ENCODE measurements at places on chromosomes 5 and 9.

DNA sequence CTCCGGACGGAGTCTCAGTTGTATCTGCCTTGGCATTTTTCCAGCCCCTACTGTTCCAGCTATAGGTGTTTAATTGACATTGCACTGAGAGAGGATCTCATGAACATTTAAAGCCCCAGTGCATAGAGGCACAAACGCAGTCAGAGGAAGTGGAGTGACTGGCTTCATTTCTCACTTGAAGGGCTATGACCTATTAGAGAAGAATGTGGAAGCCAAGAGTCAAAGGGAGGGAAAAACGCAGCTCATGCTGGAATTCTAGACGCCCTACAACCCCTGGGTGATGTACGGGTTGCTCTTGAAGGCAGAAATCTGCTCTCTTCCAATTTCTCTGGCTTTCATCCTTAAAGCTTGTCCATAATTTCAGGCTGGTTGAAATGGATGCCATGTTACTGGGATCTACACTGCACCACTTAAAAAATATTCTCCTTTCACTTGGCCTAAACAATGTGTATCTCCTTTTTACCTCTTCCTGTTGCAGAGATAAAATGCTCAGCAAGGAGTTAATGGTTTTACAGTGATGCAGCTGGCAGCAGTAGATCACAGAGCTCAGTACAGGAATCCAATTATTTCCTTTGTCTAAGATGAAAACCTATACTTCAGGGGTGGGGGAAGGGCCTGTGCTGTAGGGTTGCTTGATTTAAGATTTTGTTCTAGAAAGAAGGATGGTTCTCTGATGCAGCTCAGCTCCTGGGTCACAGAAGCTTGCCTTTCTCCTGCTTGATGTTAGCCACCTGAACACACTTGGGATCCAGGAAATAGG lies 61.8 kb upstream of the MAMDC2 start:
- DNase-seq: peak; percentile 41

DNA sequence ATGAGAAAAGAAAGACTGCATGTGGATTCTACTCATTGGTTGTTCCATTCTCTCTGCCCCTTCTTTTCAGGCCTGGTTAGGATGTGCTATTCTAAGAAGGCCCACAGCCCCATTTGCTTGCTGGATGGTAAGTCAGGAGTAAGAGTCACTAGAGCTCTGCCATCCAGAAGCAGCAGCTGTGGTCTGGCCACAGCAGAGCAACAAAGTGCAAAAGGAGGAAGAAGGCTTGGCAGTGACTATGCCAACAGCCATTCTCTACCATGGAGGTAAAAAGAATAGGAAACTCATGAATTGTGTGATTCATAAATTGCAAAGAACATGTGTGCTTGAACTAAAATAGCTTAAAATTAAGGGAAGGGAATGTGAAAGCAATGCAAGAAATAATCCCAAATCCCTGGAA lies 20.9 kb downstream of the KLHL3 start:
- DNase-seq: peak; percentile 56

DNA sequence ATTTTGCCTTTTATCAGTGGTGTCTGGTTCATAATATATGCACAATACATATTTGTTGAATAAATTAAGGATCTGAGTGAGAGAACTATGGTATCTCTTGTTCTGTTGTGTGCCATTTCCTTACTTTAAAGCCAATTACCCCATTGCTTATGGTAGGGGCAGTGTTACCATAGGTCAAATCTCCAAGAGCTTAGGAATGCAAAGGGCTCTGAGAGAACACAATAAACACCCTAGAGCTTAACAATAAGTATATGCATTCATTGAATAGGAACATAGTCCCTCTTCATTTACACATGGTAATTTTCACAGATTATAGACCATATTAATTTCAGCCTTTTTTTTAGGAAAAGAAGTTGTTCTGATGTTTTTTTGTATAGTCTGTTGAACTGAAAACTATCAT lies 112.2 kb downstream of the MCTP1 start:
- no peak for DNase-seq

DNA sequence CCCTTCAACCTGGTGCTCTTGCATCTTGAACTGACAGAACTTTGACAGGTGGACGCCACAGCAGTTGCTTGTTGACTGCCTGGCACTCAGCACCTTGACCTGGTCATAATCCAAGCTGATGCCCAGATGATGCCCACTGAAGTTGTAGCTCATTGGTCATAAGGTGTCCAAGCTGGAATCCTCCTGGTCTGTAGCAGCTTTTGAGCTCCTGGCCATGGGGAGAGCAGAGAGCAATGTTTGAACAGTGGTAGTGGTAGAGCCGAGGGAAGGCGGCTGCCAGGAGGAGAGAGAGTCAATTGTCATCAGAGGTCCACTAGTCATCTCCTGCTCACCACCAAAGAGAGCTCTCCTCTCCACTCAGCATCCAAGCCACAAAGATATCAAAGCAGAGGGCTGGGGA lies 23.3 kb downstream of the CSF2 start:
- DNase-seq: no peak

DNA sequence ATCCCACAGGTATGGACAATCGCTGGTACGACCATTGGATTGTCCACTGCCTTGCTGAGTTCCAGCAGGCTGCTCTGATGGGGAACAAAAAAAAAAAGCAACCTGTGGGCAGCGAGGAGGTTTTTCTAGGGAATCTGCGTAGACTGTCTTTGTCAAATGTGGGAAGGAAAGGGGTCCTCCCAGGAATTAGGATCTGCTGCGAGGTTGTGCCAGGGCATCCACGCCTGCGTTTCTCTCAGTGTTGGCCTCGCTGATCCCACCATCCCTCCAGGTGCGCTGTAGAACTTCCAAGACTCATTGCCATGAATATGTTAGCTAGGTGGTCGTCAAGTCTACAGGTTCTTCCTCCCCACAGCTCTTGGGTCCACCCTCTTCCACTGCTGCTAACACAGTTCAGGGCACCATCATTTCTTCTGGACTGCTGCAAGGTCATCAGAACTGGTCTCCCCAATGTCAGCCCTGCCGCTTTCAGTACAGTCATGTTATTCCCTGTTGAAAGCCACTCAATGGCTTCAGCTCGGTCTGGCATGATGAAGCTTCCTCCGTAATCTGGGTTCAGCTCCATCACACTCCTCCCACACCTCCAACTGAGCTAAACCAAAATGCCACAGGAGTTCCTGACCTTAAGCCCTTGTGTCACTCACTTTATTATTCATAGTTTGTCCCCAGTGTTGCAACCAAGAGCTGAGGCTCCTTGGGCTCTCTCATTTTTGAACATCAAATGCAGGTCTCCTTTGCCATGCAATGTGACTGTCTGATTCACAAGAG lies 79.5 kb upstream of the DMRT1 start:
- DNase-seq: no peak

GRCh38 chr5:149799119-149799623 lies 69.1 kb downstream of the PPARGC1B start:
- DNase-seq: peak; percentile 38

GRCh38 chr5:172101547-172102217 lies 86.3 kb downstream of the STK10 start:
- DNase-seq: no peak

DNA sequence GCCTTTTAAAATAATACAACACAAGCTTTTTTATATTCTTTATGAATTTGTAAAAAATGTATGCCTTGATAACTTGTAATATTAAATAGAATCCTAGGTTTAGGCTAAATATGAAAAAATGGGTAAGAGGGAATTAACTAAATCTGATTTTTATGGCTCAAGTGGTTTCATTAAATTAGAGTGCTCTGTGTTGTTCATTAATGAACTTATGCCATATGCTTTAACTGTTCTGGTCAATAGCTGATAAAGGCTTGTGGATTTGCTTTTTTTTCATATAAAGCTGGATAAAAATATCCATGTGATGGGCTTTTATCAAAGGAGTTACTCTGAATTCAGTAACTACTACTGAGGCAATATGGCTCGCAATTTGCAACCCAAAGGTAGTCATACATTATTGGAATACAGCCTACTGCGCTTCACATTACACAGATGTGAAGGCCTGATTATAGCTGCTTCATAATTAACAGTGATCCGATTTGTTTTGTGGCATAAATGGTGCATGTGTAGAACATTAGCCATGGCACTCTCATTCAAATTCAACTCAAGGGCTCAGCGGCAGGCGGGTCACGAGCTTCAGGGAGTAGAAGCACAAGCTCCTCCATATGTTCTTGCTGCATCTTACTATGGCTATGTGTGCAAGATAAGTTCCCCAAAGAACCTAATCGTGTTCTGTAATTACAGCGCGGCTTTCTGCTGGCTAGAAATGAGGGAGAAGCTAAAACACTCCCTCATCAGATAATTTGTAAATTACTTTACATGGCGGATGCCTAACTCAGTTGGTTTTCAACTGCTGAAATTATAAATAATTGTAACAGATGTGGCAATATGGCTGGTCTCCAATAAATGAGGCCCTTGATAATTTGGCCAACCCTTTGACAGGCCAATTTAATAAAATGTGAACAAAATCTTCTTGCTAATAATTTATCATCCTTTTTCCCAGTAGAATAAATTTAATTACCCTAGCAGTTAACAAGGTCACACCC lies 188.3 kb downstream of the CNTLN start:
- no peak for DNase-seq

DNA sequence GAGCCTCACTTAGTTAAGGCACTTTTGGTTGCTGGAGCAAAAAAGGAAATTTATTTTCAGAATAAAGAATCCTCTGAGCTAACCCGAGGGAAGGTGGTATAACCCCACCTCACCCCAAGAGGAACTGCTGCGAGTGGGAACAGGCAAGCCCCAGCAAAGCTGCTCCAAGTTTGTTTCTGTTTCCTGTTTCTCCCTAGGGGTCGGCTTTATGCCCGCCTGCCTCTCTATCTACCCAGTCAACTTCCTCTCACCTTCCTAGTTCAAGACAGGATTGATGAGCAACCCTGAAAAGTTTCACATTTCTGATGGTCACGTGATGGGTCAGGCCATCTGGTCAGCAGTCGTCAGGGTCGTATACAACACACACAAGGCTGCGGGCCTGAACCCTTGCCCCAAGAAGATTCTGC lies 31.1 kb downstream of the TRIO start:
- DNase-seq: no peak

GRCh38 chr5:8912106-8912505 lies 633.8 kb downstream of the SEMA5A start:
- no peak for DNase-seq

DNA sequence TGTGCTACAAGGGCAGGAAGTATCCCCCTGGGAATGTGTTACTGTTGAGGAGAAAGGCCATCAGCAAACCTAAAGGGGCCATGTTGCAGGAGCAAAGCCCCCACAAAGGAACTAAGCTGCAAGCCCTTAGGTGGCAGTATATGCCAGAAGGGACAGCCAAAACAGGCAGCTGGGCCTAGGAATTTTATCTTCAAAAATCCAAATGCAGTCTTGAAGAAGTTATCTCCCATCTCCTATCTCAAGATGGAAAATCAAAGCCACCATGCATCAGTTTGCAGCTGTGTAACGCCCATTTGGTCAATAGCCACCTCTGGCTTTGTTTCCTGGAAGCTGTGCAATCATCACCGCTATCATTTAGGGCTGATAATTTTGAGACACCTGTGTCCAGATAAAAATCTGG lies 400.3 kb downstream of the ARHGEF28 start:
- no peak for DNase-seq

DNA sequence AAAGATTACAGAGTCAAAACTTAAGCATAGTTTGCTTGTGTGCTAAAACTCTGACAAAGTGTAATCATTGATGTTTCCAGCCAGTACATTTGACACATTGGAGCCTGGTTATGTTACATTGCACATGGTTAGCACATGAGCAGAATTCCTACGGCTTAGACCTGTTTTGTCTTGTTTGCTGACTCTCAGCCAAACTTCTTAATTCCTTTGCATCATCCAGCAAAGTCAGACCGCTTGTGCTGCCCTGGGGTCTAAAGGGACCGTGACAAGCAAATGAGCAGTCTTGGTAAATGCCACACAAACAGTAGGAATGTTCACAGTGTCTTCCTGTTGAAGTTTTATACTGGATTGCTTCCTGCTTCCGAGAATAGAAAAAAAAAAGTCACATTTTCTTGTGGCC lies 72.0 kb upstream of the ENTREP1 start:
- DNase-seq: peak; percentile 88

- no peak for DNase-seq
Measured at GRCh38 chr5:2335125-2335732, 416.2 kb downstream of the IRX2 start.

GRCh38 chr9:70554881-70555280 lies 140.4 kb upstream of the KLF9 start:
- DNase-seq: no peak

- peak; percentile 25 for DNase-seq
Measured at GRCh38 chr5:169121630-169122420, 179.1 kb downstream of the SLIT3 start.

DNA sequence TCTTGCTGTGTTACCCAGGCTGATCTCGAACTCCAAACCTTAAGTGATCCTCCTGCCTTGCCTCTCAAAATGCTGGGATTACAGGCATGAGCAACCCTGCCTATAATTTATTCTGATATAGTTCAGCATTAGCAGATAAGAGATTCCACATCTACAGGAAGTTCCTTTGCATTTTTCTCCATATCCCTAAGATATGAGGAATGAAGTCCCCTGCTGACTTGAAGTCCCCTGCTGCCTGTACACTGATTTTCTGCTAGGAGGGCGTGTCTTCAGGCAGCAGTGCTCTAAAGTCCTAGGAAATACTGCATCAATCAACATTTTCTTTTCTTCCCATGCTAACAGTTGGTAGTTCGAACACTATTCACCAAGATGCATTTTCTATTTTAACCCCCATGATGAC lies 105.8 kb downstream of the ARHGAP26 start:
- DNase-seq: no peak

Measured in kidney capillary endothelial cell (primary cell).